ENCODE measurements at places on chromosomes 7 and 10.

GRCh38 chr10:57094083-57094482 lies 733.0 kb upstream of the ZWINT start:
- DNase-seq: no peak

DNA sequence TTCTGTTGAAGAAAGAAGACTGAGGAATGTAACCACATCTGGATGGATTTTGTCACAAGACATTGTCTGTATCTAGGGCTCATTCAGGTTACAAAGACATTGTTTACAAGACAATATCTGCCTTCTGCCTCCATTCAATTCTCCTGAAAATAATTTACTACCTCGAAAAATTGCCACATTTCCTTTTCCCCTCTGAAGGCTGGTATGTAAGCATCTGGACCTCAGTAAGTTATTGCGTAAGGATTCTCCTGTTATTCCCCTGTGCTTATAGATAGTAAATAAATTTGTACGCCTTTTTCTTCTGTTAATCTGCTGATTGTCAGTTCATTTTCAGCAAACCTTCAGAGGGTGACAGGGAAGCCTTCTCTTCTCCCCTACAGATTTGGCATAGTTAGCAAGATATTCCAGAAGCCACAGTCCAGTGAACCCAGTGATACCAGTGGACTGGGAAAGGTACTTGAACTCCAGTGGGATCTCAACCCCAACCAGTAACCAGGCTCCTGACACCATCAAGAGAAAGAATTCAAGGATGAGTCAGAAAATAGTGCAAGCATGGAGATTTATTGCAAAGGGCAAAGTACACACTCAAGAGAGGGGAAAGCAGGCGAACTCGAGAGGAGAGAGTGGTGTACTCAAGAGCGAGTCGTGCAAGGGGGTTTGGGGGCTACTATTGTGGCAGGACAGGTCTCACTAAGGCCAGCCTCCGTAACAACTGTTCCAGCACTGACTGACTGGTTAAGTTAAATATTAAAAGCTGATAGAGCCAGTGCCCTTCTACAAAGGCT lies 706.9 kb upstream of the GHITM start:
- DNase-seq: no peak

GRCh38 chr10:122514045-122514840 lies 46.3 kb upstream of the DMBT1 start:
- no peak for DNase-seq

DNA sequence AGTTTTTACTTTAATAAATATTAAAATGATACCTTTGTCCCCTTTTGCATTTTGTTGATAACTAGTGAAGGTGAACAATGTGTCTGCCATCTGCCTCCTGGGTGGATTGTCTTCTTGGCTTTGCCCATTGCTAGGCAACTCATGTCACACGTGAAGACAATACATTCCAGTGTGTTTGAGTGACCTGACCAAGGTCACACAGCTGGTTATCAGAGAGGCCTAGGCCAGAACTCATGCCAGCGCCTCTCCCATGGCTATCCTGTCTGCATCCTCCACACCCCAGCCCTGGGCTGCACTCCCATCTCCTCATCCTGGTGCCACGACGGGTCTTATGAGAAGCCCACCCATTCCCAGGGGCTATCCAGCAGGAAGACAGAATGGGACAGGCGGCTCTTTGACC lies 108.7 kb downstream of the PLCE1 start:
- DNase-seq: no peak

DNA sequence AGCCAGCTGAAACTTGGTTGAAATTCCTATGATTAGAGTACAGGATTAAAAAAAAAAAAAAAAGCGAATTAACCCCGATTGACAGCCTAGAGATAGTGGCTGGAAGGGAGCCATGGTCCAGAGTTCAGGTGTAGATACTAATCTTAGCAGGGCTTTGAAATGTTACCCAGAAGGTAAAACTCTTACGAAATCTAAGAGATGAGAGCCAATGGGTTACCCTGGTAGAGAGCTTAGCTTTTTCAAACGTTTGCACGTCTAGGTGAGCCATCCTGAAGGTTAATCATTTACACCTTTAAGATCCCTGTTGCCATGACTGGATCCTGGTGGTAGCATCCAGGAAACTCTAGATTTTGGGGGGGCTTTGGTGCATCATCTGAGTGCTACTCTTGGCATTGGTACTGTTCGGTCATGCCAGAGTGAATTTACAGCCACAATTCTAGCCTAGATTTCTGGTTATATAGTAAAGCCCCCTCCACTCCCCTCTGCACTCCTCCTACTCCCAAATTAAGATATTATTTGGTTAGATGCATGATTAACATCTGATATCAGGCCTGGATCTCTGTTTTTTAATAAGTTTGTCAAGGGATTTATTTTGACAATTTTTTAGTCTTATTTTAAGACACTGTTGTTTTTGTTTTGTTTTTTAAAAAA lies 1.2 kb downstream of the AGFG2 start:
- no peak for DNase-seq

DNA sequence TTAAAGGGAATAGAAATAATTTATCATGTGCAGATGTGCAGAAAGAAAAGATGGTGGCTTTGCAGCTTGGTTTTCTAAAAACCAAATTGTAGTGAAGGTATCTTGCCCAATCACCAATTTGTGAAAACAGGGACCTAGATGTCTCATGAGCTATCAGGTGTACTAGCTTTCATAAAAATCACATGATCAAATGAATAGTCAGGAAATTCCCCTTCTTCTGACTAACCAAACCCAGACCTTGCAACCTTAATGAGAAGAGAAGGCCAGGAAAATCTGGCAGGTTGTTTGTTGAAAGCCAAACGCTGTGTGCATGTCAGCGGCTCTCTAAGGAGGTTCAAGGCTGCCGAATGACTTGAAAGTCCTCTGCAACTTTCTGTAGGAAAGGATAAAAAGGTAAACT lies 304.4 kb upstream of the NRP1 start:
- DNase-seq: no peak

- DNase-seq: no peak
Observed at GRCh38 chr7:149475121-149476045, 14.5 kb upstream of the ZNF777 start.

GRCh38 chr7:101218236-101219125 lies 516 bp downstream of the ZNHIT1 start:
- DNase-seq: no peak

- DNase-seq: no peak
Observed at GRCh38 chr10:57018452-57018851, 657.4 kb upstream of the ZWINT start.

DNA sequence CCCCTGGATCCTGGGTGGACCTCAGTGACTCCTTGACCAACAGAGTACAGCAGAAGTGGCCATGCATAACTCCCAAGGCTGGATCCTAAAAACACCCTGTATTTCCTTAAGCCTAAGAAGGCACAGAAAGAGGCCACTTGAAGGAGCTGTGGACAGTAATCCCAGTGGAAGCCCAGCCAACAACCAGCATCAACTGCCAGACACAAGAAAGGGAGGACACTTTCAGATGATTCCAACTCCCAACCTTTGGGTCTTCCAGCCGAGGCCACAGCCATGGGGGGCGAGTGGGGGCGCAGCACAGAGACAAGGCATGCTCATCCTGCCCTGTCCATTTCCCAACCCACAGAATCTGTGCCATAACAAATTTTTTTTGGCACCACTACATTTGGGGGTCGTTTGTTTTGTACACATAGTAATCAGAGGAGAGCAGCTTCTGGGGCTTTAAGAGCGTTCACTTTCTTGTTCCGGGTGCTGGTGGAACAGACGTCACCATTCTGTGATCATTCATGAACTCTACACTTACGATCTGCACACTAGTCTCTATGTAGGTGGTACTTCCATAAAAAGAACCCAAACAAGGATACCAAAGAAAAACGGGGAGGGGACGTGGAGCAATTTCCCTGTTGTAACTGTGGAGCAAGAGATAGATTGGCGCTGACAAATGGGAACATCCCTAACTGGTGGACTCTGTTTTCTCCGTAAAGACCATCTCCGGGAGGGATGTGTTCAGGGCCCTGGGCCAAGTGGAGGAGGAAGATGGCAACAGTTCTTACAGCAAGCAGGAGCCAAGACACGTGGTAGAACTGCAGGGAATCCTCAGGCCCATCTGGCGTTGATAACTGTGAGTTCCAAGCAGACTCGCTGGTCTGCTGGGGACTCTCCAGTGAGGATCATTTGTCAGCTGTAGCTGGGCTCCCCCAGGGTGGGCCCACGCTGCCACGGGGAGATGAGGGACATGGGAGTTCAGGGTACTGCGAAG lies 6.0 kb upstream of the SLC29A3 start:
- DNase-seq: no peak

GRCh38 chr10:44070282-44070681 lies 314.6 kb downstream of the CXCL12 start:
- no peak for DNase-seq

- DNase-seq: no peak
Observed at GRCh38 chr10:104577163-104577562, 63.9 kb upstream of the SORCS3 start.

GRCh38 chr7:132847376-132847775 lies 234.5 kb downstream of the CHCHD3 start:
- no peak for DNase-seq

DNA sequence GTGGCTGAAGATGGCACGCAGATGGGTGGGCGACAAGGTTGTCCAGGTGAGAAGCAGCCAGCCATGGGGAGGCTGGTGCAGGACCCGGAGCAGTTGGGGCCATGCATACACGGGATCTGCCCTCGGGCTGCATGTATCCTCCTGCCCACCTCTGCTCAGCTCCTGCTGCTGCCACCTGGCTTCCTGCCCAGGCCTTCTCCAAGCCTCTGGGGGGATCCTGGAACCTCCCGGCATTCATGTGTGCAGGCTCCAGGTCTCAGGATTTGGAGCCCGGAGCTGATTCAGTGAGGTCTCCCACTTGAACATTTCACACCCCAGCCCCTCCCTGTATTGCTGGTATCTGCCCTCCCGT lies 27.0 kb downstream of the PDGFA start:
- peak; percentile 17 for DNase-seq

GRCh38 chr10:62348029-62348428 lies 26.1 kb upstream of the ZNF365 start:
- no peak for DNase-seq

DNA sequence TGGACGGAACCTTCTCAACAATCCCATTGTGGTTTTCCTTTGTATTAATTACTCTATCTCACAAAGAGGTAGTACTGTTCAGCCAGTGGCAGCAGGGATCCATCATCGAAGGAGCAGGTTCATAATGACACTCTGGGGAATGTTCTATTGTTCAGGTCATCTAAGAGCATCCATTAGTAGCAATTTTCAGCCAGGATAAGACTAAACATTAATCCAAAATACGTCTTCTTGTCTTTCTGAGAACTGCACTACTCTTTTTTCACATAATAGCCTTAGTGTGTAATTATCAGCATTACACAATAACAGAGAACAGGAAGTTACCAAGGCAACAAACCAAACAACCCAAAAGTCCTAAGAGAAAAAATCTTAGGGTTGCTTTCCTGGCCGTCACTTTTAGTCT lies 259.5 kb upstream of the VWC2 start:
- no peak for DNase-seq

- DNase-seq: no peak
Observed at GRCh38 chr7:149780636-149781419, 7.4 kb upstream of the ZNF467 start.

- no peak for DNase-seq
Observed at GRCh38 chr7:142974626-142975025, 12.5 kb upstream of the KEL start.

- no peak for DNase-seq
Observed at GRCh38 chr7:82362129-82362706, 81.4 kb downstream of the CACNA2D1 start.

DNA sequence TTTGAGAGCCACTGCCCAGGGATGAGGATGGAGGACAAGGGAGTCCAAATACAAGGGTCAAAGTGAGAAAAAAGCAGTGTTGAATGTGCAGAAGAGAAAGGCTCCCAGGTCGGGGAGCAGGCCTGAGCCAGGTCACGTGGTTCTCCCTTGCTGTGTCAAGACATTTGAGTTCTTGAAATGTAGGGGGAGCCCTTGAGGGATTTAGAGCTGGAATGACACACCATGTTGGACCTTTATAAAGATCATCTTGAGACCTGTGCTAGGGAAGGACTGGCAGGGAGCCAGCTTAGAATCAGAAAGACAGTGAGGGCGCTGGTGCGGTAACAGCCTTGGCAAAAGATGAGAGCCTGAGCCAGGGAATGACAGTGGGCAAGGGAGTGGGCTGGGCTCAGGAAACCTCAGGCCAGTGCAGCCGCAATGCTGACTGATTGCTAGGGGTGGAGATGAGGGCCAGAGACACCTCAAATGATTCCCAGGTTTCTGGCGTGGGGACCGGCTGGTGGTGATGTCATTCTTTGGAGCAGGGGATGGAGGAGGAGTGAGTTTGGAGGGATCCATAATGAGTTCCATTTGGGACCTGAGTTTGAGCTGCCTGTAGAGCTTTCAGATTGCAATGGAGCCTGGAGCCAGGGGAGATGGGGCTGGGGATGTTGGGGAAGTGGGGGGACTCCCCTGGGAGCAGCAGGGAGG lies 120.1 kb downstream of the PTPN20 start:
- DNase-seq: no peak

DNA sequence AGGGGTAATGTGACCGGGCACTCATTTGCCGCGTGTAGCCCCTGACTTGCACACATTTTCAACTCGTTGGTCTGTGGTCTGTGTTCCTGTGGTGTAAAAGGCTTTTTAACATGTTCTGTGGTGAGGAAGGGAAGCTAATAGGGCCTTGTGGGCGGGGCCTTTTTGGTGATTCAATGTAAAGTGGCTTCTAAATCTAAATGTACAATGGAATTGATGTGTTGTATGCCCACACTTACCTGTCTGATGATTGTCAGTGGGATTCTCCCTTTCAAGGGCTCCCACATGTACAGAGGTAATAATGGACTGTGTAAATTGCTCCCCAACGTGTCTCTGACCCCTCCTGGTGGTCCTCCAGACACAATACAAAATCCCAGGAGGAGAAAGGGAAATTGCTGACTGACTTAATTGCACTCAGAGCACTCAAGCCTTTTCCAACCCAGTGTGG lies 43.1 kb upstream of the GATAD1 start:
- no peak for DNase-seq

GRCh38 chr7:157474685-157475084 lies 137.9 kb downstream of the DNAJB6 start:
- DNase-seq: no peak

DNA sequence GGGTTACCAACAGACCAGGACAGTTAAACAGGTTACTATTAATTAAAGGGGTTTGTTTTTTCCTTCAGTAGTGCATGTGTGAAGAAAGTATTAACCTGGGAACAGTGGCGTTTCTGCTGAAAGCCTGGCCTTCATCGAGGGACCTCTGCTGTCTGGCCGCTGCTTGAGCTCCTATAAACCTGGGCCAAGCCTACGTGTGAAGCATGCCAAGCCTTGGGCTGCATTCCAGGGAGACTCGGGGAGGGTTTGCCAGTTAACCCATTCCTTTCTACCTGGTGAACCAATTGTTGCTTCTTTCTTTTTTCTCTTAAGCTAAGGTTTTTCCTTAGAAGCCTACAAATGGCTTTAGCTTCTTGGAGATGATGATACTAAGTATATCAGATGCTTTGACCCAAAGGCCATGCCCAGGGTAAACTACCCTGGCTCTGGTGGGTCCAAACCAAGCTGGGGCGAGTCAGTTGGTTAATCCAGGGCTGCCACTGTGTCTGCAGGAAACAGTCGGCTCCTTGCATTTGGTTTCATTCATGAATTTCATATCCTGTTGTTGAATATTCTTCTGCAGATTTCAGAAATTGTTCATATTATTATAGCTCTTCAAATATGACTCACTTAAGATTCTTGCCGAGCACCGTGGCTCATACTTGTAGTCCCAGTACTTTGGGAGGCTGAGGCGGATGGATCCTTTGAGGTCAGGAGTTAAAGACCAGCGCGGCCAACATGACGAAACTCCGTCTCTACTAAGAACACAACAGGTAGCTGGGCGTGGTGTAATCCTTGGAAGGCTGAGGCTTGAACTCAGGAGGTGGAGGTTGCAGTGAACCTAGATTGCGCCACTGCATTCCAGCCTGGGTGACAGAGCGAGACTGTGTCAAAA lies 23.8 kb downstream of the PFKP start:
- DNase-seq: no peak
